Psoas muscle (tissue), 8 donors: ENCODE measurements at places on chromosomes 6 and 20. TPM values are rescaled to one million over a fixed set of nuclear protein-coding genes. Genes with fewer than 3 reads are reported as not detected.

Gene PRRT1
- 0.17 TPM for total RNA-seq

Gene LRP11
- total RNA-seq, result 7.9 TPM

Gene PMEPA1
- 19.5 TPM for total RNA-seq

Gene CRIP3
- total RNA-seq, result not detected

Gene DEFB124
- total RNA-seq, result not detected

Gene MMP24
- total RNA-seq, result 0.17 TPM

Gene SUMO4
- 0.32 TPM for total RNA-seq

Gene CD40
- total RNA-seq, result 7.4 TPM

Gene MEP1A
- not detected for total RNA-seq

Gene TMEM244
- total RNA-seq, result not detected

Gene EPPIN
- not detected for total RNA-seq

DNA sequence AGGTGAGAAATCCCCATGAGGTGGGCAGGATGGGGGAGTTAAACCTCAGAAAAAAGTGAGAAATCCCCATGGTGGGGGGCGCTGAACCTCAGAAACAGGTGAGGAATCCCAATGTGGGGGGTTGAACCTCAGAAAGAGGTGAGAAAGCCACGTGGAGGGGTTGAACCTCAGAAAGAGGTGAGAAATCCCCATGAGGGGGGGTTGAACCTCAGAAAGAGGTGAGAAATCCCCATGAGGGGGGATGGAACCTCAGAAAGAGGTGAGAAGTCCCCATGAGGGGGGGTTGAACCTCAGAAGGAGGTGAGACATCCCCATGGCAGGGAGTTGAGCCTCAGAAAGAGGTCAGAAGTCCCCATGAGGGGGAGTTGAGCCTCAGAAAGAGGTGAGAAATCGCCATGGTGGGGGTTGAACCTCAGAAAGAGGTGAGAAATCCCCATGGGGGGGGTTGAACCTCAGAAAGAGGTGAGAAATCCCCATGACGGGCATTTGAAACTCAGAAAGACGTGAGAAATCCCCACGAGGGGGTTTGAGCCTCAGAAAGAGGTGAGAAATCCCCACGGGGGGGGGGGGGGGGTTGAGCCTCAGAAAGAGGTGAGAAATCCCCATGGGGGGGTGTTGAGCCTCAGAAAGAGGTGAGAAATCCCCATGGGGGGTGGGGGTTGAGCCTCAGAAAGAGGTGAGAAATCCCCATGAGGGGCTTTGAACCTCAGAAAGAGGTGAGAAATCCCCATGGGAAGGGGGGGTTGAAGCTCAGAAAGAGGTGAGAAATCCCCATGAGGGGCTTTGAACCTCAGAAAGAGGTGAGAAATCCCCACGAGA lies 14.3 kb upstream of the GOPC start:
- DNase-seq, result no peak

GRCh38 chr6:2780102-2780737 lies 15.0 kb downstream of the WRNIP1 start:
- no peak for DNase-seq

- DNase-seq, result no peak
Observed at GRCh38 chr6:139982652-139983295, 608.3 kb upstream of the CITED2 start.

- DNase-seq, result no peak
Observed at GRCh38 chr6:150857062-150857944, 8.2 kb upstream of the MTHFD1L start.

DNA sequence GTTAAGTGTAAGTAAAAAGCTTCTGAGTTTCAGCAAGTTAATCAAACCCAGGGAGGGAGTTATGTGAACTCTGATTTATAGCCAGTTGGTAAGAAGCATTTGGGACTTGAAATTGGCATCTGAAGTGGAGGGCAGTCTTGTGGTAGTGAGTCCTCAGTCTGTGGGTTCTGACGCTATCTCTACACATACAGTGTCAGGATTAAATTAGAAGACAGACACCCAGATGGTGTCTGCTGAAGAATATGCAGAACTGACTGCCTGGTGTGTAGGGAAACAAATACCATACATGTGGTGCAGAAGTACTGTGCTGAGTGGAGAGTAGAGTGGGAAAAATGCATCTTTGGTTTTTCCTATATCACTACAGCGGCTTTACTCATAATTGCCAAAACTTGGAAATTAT lies 43.5 kb upstream of the PLN start:
- DNase-seq, result no peak

GRCh38 chr6:15484140-15484539 lies 178.7 kb downstream of the DTNBP1 start:
- DNase-seq, result no peak

DNA sequence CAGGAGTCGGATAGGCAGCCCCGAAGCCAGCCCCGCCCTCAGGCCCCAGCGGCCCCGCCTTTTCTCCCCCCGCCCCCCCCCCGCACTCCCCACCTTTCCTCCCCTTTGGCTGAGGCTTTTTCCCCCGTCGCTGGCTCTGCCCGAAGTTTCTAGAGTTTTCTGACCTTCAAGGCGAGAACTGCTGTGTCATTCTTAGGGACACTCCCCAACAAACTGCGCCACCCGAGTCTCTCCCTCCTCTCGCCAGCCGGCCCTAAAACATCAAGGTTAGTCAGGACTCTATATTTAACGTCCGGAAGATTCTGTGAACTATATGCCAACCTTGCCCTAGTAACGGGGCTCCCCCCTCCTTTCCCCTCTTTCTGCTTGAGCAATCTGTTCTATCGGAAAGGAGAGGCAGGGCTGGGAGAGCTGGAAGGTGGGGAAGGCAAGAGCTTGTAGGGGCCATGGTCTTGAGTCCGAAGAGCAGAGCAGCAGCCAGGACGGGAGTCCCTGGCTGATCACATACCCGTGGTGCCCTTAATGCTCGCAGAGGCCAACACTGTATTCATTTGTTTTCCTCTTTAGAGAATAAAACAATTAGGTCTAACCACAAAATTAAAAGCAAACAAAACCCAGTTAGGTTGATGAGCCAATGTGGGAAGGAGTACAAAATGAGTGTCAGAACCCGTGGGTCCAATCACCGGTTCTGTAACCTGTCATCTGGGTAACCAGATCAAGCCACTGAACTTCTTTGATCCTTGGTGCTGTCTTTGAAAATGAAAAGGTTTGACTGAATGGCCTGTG lies 5.3 kb upstream of the HSPA1B start:
- DNase-seq, result peak; percentile 94

GRCh38 chr20:4008026-4008413 lies 7.3 kb downstream of the RNF24 start:
- no peak for DNase-seq

GRCh38 chr6:133752129-133752528 lies 136.8 kb upstream of the TCF21 start:
- DNase-seq, result no peak

GRCh38 chr6:19896693-19897010 lies 59.5 kb downstream of the ID4 start:
- DNase-seq, result no peak

- DNase-seq, result no peak
Observed at GRCh38 chr6:107458672-107459282, 587 bp downstream of the PDSS2 start.

GRCh38 chr6:89596484-89596883 lies 42.1 kb downstream of the LYRM2 start:
- DNase-seq, result no peak

DNA sequence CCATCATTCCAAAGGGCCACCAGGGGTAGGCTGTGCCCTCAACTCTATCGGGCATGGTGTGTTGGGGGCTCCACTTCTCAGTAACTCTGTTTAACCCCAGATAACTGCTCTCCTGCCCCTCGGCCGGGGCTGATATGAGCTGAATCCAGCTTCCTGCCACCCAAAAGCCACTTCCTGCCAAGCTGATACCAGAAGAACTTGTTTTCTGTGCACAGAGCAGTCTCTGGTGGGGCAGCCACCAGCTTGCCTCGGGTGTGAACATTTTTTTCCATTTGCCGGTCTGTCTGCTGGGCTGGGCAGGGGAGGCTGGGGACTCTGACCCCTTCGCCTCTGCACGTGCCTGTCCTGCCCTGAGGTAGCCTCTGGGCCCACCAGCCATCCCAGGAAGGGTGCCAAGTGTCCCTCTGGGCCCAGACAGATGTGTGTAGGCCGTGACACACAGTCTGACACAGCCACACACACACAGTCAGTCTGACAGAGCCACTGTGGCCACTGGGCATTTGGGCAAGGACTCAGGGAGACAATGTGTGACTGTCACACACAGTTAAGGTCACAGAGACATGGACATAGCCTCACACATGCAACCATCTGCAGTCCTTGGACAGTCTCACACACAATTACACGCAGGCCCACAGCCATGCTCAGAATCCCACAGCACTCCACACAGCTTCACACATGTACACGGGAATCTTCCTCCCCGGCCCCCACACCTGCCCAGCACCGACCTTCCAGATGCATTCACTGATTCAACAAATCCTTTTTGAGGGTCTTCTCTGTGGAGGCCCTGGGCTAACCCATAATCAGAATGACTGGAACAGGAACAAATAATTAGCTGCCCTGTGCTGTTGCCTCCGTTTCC lies 45.1 kb downstream of the NOL4L start:
- no peak for DNase-seq

GRCh38 chr20:24721891-24722568 lies 227.0 kb upstream of the CST7 start:
- no peak for DNase-seq

DNA sequence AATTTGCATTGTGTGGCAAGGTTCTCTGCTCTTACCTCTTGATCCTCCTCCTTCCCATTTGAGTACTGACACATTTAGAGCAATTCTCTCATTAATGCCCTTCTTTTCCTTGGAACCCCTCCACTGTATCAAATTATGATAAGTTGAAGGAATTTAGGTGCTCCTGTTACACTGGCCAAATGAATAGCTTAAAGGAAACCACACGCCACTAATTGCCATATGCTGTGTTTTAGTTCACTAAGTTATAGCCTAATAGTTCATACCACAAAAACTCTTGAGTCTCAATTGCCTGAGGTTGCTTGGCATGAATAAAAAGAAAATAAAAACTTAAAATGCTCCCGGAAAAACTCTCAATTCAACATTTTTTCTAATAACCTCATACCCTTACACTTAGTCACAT lies 1239.3 kb downstream of the EPHA7 start:
- DNase-seq, result no peak

DNA sequence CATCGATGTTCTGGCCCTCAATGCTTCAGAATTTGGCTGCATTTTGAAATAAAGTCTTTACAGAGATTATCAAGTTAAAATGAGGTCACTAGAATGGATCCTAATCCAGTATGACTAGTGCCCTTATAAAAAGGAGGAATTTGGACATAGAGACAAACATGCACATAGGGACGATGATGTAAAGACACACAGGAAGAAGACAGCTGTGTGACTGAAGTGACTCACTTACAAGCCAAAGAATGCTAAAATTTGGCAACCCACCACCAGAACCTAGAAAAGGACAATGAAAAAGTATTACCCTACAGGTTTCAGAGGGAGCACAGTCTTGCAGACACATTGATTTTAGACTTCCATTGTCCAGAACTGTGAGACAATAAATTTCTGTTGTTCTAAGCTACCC lies 322.8 kb upstream of the GJE1 start:
- no peak for DNase-seq

DNA sequence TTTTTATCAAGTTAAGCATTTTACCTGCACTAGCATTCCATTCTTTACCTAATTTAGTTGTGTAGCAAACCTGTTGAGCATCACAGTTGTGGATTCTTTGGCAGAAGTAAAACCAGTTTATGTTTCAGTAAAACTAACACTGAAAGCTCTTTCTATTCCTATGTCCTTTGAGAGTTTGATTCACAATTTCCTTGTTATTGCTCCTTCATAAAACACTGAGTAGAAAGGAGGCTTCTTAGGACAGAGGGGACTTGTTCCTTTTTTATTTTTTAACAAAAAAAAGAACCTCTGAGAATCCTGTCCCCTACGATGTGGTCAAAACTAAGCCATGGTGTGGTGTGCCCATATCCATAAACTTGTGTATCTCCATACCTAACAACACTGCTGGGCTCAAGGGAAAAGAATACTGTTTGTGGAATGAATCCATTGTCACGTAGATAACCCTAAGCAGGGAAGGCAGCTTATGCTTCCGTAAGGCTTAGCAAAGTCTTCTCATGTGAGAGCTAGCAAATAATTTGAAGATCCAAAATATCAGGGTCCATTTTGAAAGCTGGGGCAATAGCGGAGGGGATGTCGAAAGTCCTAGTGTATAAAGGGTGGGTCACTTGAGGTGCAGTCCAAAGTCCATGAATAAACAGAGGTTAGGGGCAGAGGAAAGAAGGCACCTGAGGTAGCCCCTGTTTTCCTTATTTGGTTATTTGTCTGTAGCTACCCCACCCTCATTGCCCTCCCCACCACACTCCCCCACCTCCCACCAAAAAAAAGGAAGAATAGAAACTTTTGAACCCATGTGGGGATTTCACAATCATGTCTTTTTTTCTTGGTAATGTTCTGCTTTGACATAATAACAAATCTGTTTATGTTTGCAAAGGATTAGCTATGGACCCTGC lies 71.0 kb downstream of the PLAGL1 start:
- DNase-seq, result no peak

DNA sequence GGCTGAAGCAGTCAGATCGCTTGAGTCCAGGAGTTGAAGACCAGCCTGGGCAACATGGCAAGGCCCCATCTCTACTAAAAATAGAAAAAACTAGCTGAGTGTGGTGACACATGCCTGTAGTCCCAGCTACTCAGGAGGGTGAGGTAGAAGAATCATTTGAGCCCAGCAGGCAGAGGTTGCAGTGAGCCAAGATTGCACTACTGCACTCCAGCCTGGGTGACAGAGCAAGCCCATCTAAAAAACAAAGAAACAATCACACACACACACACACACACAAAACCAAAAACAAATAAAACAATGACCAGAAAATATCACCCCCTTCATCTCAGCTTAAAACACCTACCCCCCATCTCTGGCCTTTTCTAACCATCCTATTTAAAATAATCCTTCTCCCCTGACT lies 68.0 kb downstream of the BTBD9 start:
- no peak for DNase-seq

GRCh38 chr6:22928775-22929174 lies 359.4 kb downstream of the HDGFL1 start:
- no peak for DNase-seq

DNA sequence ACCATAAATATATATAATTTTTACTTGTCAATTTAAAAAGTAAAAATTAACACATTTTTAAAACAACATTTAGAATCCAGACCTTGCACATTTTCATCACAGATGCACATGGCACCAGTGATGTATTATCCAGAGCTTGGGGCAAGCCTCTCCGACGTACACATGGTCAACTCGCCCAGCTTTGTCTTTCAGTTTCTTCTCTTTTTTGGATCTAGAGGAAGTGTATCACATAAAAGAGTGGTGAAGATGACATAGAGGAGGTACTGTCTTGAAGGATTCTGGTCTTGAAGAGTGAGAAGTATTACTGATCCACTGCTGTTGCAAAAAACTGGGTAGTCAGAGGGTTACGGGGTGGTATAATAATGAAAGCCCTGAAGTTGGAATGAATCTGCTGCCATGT lies 46.9 kb upstream of the TAB2 start:
- DNase-seq, result no peak

DNA sequence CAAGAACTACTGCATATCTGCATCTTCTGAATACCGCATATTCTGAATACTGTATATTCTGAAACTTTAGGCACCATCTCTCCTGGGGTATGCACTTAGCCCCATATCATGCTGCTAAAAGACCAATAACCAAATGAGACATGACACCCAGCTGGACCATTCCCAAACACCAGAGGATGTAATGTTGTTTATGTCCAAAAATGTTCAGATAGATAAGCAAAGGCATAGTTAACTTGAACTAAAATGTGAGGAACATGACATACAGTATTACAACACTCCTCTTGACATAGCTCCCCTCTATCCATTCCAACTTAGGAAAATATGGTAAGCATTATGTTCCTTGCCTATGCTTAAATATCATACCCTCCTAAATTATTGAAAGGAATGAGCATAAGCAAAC lies 127.3 kb downstream of the TENT5A start:
- no peak for DNase-seq

GRCh38 chr6:156719720-156720563 lies 57.2 kb upstream of the ARID1B start:
- DNase-seq, result peak; percentile 98
